ENCODE measurements at places on chromosomes 2 and 18.

DNA sequence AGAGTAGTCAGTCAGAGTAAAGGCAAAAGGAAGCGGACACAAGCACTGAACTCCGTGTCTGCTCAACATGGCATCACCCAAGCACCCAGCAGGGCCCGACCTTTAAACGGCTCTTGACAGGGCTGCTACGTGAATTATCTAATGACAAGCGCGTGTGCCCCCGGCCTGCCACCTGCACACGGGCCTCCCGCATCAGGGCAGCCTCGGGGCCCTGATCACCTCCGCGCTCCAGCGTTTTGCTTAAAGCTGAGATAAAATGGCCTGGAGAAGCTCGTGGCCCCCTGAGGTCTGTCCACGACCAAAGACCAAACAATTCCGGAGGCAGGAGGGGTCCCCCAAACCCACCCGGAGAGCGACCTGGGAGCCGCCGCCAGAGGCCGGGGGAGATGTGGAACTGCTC is 376 bp downstream of the NDUFA10 start:
- DNase-seq: peak; percentile 9

DNA sequence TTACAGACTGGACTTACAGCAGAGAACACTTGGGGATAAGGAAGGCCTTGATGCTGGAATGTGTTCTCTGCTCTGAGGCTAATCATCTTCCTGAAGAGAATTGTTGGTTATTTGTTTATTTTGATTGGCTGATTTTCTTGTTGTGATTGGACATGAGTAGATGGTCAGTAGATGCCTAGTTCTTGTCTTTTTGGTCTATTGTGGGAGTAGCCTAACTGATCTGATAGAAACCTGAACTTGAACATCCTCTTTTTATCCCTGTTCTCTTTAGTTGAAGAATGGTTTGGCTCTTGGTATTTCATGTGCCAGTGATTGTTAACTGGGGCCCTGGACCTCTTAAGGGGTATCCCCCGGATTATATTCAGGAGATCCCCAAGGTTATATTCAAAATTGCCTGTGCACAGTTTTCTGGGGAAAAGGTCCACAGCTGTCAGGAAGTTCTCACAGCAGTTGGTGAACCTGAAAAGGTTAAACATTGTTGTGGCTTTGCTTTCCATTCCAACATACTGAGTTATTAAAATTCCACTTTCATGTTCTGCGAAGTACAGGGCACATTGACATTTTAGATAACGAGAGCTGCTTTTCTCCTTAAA is 13.6 kb downstream of the TWSG1 start:
- DNase-seq: no peak

DNA sequence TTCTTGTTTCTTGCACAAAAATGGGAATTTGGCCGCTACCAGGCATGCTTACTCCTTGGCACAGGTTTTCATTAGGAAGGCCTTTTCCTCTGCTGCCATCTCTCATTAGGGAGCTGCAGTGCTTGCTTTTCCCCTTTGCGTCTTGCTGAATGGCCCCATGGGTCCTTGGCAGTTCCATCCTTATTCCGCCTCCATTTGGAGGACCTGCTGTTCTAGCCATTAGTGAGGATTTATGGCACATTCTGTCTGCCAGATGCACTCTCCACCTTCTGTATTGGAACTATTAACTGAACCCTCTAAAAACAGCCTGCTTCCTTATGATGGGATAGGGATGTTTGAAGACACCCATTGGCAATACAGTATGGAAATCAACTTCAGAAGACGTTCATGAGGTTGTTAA is 103.5 kb upstream of the NOSTRIN start:
- DNase-seq: no peak

DNA sequence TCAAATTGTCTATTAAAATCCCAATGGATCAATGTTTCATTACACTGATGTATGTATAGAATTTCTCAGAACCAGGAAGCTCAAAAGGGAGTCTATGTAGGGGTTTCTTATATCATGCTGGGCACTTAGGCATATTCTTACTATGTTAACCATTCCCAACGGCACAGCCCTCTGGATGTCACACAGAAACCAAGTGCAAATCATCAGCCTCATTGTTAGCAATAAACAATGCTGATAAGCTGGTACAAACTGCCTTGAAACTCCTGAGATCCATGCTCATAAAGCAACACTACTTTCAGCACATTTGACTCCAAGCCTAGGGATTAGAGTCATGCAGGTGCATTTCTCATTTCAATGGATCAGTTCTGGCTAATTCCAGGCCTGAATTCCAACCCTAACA is 730.2 kb upstream of the SLC39A10 start:
- DNase-seq: no peak

DNA sequence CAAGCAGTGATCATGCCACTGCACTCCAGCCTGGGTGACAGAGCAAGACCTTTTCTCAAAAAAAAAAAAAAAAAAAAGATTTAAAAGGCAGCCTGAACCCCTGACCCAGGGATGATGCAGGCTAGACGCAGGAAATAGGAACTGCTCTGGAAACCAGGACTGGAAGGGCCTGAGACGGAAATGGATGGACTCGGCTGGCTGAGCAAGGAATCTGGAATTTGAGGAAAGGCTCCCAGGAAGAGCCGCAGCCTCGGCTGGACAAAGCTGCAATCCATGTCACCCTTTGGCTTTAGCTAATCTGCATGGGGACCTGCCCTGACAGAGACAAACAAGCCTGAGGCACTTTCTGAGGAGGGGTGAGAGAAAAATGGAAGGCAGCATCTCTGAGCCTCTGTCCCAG is 55.0 kb upstream of the DAPL1 start:
- DNase-seq: no peak

DNA sequence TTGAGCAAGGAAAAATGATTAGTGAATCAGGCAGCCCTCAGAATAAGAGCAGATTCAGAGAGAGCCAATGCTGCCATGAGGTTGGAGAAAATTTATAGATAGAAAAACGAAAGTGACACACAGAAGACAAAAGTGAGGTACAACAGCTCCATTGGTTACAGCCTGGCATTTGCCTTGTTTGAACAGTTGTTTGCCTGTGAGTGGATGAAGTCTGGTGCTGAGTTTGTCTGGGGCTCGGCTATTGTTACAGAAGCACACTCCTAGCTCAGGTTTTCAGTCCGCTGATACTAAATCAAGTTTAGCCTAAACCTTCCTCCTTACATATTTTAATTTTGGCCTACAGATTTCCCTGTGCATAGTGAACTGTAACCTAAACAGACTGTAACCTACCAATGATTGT is 387.8 kb upstream of the RAB12 start:
- DNase-seq: no peak

DNA sequence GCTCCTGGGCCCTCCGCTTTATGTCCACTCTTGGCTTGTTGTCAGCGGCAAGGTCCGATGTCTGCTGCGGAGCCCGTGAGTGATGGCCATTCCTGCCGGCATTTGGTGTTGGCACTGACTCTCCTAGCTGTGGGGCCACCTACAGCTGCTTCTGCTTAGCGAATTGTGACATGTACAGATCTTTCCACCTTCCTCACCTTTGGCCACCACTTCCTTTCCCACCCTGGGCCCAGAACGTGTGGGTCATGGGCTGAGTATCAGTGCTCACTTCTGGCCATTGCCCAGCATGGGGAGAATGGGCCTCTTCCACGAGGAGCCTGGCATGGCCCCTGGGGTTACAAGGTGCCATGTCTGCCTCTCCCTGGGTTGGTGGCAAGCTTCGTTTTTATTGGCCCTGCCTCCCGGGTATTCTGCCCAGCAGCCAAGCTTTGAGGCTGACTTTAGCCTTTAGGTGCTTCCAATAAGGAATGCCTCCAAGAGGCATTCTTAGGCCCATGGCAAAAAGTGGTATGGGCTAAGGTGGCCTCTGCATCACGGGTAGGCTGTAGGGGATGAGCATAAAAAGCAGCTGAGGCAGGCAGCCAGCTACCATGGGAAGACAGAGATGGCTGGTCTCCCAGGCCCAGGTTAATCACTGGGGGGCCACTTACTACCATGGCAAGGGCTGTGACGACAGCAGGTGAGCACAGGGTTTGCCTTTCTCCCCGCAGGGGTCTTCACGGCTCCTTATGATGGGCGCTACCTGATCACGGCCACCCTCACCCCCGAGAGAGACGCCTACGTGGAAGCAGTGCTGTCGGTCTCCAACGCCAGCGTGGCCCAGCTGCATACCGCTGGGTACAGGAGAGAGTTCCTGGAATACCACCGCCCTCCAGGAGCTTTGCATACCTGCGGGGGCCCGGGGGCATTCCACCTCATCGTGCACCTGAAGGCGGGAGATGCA is 65.8 kb downstream of the EMILIN2 start:
- DNase-seq: no peak

GRCh38 chr2:3466966-3467365 is 52.4 kb downstream of the ADI1 start:
- no peak for DNase-seq

GRCh38 chr2:191844706-191845105 is 2.2 kb downstream of the CAVIN2 start:
- DNase-seq: no peak

- no peak for DNase-seq
These were observed 238.3 kb downstream of the LOXHD1 start for GRCh38 chr18:46418663-46419260.

GRCh38 chr2:179541586-179541985 is 277.0 kb upstream of the SESTD1 start:
- DNase-seq: no peak

- no peak for DNase-seq
These were observed 9.0 kb downstream of the CDH2 start for GRCh38 chr18:28167835-28168349.

- DNase-seq: no peak
These were observed 522 bp upstream of the SRD5A2 start for GRCh38 chr2:31581124-31581795.

GRCh38 chr18:4842751-4843150 is 354.3 kb downstream of the AKAIN1 start:
- no peak for DNase-seq

GRCh38 chr18:79405781-79406575 is 10.2 kb downstream of the NFATC1 start:
- peak; percentile 88 for DNase-seq

GRCh38 chr18:62876111-62876510 is 160.8 kb downstream of the PHLPP1 start:
- no peak for DNase-seq

GRCh38 chr18:52070291-52070756 is 269.7 kb upstream of the DCC start:
- DNase-seq: no peak

- DNase-seq: no peak
These were observed 74.2 kb upstream of the L3MBTL4 start for GRCh38 chr18:6488956-6489355.

- peak; percentile 46 for DNase-seq
These were observed 41.7 kb upstream of the MALL start for GRCh38 chr2:110157153-110157793.

GRCh38 chr18:58275176-58275575 is 231.2 kb downstream of the NEDD4L start:
- DNase-seq: no peak

- DNase-seq: peak; percentile 21
These were observed 104.4 kb upstream of the SALL3 start for GRCh38 chr18:78875016-78875777.

DNA sequence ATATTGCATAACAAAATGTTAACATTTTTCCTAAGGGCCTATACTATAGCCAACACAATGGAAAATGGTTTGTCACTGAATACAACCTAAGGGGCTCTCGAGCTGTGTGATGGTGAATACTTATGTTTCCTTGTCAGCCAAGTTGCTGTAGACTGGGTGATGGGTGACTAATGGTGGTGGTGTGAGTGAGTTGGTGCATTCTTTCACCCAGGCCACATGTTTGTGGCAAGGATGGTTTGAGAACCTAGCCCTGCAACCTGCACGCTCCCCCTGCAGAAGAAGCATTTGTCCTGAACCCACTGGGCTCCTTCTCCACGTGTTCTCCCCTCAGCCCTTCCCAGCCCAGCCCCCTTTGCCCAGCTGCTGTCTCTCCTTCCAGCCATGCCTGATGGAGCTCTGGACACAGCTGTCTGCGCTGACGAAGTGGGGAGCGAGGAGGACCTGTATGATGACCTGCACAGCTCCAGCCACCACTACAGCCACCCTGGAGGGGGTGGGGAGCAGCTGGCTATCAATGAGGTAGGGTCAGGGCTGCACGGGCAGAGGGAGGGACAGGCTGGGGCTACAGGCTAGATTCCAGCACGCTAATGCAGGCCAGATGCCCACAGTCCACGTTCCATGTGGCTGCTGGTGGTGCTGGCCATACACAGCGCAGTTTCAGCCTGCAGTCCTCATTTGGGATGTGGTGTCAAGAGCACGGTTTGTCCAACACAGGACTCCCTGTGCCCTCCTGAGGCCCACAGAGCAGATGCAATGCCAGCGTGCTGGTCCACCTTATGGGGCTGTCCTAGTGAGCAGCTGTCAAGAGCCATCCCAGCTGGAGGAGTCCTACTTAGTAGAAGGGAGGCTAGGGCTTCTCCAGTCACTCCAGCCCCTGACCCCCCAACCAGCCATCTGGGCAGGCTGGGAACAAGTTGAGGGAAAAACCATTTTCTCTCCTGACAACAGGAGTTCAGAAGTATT is 65.4 kb downstream of the FAM168B start:
- no peak for DNase-seq

GRCh38 chr2:235135990-235136561 is 184.3 kb downstream of the SH3BP4 start:
- DNase-seq: peak; percentile 34

DNA sequence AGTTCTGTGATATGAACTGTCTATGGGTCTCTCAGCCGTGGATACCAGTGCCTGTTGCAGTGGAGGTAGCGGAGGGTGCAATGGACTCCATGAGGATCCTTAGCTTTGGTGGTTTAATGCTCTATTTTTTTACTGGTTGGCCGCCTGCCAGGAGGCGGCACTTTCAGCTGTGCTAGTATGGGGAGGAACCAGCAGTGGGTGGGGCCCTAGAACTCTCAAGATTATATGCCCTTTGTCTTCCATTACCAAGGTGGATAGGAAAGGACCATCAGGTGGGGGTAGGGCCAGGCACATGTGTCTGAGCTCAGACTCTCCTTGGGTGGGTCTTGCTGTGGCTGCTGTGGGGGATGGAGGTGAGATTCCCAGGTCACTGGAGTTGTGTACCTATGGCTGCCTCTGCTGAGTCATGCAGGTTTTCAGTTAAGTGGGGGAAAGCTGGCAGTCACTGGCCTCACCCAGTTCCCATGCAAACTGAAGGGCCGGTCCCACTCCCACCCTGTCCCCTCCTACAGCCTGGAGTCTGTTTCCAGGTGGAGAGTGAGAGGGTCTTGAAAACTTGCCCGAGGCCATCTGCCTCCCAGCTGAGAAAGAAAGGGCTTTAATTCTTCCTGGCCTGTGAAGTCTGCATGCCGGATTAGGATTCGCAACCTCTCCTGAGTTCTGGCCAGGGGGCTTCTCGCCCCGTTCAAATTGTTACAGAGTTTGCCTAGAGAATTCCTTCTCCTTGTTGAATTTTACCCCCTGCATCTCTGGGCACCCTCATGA is 14.5 kb downstream of the KCNS3 start:
- no peak for DNase-seq
